T1000 (cell line): ENCODE measurements at places on chromosomes 11 and 22.
A peak's percentile ranks its signal among the peaks of the same experiment; 100 is the strongest.

DNA sequence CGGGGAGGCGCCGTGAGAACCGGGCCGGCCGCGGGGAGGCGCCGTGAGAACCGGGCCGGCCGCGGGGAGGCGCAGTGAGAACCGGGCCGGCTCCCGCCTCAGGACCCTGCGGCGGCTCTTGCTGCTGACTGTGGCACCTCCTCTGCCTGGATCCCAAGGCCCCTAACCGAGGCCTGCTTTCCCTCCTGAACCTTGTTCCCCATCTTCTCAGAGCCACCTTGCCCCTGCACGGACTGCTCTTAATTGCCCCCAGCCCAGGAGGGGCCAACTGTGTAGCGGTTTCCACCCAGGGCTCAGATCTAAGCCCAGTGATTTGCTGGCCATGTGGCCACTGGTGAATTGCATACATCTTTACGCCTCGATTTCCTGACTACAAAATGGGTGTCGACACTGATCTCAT lies 112.2 kb upstream of the B3GAT1 start:
- no peak for DNase-seq

DNA sequence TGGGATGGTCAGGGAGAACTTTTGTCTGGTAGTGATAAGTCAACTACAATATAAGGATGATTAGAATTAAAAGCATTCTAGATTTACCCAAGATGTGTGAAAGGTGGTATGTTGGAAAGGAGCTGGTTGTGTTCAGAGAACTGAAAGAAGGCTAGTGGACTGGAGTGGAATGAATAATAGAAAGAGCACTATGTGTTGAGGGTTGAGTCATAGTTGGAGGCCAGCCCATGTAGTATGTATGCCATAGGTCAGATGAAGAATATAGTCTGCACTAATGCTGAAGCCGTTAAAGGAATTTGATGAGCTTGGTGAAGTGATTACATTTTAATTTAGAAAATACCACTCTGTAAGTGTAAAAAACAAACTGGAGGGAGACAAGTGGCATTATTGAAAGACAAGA lies 514.1 kb downstream of the CNTN5 start:
- no peak for DNase-seq

- DNase-seq: no peak
Observed at GRCh38 chr11:57560146-57560545, 7.3 kb downstream of the UBE2L6 start.

GRCh38 chr22:40813912-40814315 lies 5.2 kb downstream of the SLC25A17 start:
- DNase-seq: no peak

GRCh38 chr11:61453695-61454094 lies 23.8 kb downstream of the SDHAF2 start:
- DNase-seq: no peak

DNA sequence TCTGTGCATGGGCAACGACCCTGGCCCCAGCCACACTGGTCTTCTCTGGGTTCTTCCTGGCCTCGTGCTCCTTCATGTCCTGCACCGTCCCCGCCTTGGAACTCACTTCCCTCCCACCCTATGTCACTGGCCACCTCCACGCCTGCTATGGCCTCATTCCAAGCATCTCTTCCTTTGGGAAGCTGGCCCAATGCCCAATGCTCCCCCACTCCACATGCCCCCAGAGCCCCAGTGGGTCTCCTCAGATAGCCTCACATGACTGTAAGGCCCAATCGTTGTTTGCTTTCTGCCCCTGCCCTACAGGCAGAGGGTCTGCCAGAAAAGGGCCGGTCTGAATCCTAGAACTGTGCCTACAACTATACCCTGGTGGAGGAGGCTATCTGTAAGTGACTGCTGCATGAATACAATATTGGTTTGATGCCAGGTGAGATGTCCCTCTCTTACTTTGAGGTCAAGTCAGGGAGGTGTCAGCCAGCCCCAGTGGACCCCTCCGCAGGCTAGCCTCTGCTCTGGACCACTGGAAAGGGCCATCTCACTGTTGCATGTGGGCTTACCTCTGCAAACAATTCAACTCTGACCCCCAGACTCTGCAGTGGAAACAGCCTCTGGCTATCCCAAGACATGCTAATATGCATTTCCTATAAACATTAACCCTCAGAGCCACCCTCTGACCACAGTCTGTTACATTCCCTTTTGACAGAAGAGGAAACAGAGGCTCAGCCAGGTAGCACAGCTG lies 2.1 kb upstream of the GNAZ start:
- no peak for DNase-seq

DNA sequence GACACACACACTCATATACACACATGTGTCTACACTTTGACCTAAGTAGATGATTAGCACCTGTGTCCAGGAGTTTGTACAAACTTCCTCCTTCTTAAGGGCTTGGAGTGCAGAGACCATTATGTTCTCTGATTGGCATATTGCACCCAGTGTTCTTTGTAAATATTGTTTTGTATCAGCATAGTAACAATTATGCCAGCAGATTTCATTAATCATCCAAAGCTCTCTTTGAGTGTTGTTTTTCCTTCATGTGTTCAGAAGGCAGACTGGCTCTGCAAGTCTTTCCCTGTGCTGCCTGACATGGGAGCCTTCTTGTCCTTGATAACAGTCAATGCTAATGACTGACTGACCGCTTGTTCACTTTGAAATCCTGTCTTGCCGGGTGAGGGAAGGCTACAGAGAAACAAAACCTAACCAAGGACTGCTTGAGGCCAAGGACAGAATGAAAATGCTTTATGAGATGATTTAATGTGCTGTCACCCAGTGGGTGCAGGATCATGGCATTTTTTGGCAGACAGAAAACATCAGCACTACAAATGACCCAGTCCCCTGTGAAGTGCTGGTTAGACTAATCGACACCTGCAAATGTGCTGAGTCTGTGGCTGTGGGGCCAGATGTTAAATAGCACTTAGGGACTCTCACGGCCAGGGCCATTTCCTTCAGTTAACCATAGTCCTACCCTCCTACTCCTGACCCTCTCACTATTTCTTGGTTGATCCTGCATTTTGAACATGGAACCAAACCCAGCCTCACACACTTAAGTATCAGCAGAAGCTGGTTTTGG lies 6.6 kb upstream of the BARX2 start:
- no peak for DNase-seq

GRCh38 chr22:23831781-23832180 lies 7.0 kb downstream of the DERL3 start:
- DNase-seq: no peak

GRCh38 chr11:47483457-47483856 lies 34.5 kb upstream of the RAPSN start:
- DNase-seq: no peak

- DNase-seq: no peak
Observed at GRCh38 chr11:117711331-117711730, 85.7 kb downstream of the DSCAML1 start.

DNA sequence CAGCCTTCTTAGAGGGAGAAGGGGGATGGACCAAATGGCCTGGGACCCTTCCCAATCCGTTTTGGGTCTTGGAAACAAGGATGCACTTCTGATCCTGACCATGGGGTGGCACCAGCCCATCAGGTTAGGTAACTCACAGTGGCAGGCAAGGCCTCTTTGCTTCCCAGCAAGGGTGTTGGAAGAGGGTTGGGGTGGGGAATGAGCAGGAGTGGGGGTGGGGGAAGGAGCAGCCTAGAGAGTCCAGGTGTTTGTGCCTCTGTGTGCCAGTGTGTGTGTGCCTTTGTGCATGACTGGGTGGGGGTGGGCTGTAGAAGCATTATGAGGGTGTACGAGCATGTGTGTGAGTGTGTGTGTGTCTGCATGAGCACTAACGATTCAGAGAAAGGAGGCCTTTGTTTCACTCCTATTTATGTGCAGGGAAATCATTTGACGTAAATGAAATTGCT lies 213.1 kb downstream of the INSC start:
- peak; percentile 14 for DNase-seq

DNA sequence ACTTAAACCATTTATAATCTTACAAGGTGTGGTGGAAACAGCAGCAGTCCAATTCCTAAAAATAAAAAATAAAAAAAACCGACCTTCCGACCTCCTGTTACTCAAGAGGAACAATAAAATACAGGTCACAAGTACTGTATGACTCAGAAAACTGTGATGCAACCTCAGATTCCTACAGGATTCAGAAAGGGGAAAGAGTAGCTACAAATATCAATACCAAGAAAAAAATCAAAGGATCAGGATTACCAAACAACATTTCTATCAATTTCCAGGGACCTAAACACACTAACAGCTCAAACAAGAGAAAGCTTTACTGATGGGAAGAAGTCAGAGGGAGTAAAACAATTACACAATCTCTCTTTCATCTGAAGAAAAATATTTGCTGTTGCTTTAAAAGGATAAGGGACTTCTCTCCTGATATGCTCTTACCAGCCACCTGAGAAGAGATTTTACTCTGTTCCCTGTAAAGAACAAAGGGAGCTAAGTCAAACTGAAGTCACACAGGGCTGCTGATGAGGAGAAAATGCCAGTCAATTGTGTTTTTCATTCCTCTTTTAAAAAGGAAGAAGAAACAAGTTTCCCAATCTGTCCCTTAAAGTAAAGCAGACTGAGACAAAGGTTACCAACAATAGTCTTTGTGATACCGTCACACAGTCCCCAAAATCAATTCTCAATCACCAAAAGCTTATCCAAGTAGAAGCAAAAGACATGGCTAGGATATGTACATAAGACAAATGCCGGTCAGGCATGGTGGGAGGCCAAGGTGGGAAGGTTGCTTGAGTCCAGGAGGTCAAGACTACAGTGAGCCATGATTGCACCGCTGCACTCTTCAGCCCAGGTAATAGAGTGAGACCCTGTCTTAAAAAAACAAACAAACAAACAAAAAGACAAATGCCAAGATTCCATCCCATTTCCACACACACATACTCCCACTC lies 39.3 kb downstream of the AMBRA1 start:
- DNase-seq: no peak

GRCh38 chr11:64100360-64100759 lies 64.6 kb downstream of the FLRT1 start:
- no peak for DNase-seq
